ELR (cell line): ENCODE measurements at places on chromosomes 6 and 20.

GRCh38 chr6:135372758-135373157 lies 124.8 kb downstream of the AHI1 start:
- peak; percentile 73 for DNase-seq

DNA sequence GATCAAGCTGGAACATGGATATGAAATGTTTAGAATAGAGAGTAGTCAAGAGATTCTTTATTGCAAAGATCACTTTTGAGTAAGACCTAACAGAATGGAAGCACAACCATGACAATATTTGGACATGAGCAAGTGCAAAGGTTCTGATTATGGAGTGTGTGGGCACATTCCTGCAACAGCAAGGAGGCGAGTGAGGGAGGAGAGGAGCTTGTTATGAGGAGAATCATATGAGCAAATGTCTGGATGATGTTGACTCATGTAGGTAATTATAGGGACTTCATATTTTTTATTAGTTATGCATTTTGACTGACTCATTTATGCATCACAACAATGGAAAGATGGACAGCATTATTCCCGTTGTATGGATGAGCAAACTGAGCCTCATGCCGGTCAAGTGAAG lies 100.8 kb upstream of the SLC35B3 start:
- no peak for DNase-seq

DNA sequence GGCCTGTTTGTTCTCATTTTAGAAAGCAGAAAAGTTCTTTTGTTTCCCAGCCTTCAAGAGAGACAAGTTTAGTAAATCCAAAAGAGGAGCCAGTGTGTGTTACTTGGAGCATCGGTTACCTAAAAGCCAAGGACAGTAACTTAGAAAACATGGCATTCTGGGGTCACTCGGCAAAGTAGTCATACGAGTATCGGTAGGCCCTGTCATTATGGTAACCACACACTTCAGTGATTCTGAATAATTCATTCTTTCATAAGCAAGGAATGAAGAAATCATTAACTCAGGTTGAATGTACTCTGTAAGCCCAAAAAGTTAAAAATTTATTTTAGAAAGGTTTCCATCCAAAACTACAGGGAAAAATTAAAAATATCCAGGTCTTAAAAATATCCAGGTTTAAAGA lies 34.0 kb downstream of the CNKSR3 start:
- DNase-seq = no peak

- DNase-seq = no peak
Measured at GRCh38 chr20:11473983-11474382, 443.7 kb upstream of the BTBD3 start.
